ENCODE measurements at places on chromosomes 5 and 9. TPM values are rescaled to one million over a fixed set of nuclear protein-coding genes. Genes with fewer than 3 reads are reported as not detected.
A peak's percentile ranks its signal among the peaks of the same experiment; 100 is the strongest.

- H3K27ac ChIP-seq, result peak overlapping the region; percentile 11
- no peaks in the 10 kb centered on the region for H3K27me3 ChIP-seq
- no peaks in the 10 kb centered on the region for H3K4me1 ChIP-seq
- no peaks in the 10 kb centered on the region for H3K36me3 ChIP-seq
Observed at GRCh38 chr9:131217331-131218031, 58.8 kb downstream of the FAM78A start.

- no peak overlapping the region for H3K27ac ChIP-seq
- H3K27me3 ChIP-seq, result no peaks in the 10 kb centered on the region
- no peaks in the 10 kb centered on the region for H3K4me1 ChIP-seq
- no peak for DNase-seq
- H3K4me3 ChIP-seq, result no peak overlapping the region
- no peaks in the 10 kb centered on the region for H3K36me3 ChIP-seq
Observed at GRCh38 chr9:126480813-126481212, 132.9 kb upstream of the LMX1B start.

- no peak overlapping the region for H3K27ac ChIP-seq
- no peaks in the 10 kb centered on the region for H3K4me1 ChIP-seq
- H3K4me3 ChIP-seq, result no peak overlapping the region
- no peaks in the 10 kb centered on the region for H3K27me3 ChIP-seq
Observed at GRCh38 chr5:91787718-91788117, 404.6 kb upstream of the ARRDC3 start.

- no peak for DNase-seq
- H3K27ac ChIP-seq, result no peak overlapping the region
- H3K4me3 ChIP-seq, result no peak overlapping the region
- H3K27me3 ChIP-seq, result no peaks in the 10 kb centered on the region
- no peaks in the 10 kb centered on the region for H3K36me3 ChIP-seq
- H3K4me1 ChIP-seq, result no peaks in the 10 kb centered on the region
Observed at GRCh38 chr9:37218800-37219425, 98.5 kb downstream of the ZCCHC7 start.

- H3K4me3 ChIP-seq, result no peak overlapping the region
- H3K4me1 ChIP-seq, result no peaks in the 10 kb centered on the region
- no peaks in the 10 kb centered on the region for H3K27me3 ChIP-seq
Observed at GRCh38 chr5:107636555-107636954, 34.2 kb downstream of the EFNA5 start.

- no peaks in the 10 kb centered on the region for H3K27me3 ChIP-seq
- H3K4me1 ChIP-seq, result no peaks in the 10 kb centered on the region
- H3K4me3 ChIP-seq, result no peak overlapping the region
- no peaks in the 10 kb centered on the region for H3K36me3 ChIP-seq
- no peak overlapping the region for H3K27ac ChIP-seq
Observed at GRCh38 chr5:115888027-115888426, 46.3 kb downstream of the AP3S1 start.

DNA sequence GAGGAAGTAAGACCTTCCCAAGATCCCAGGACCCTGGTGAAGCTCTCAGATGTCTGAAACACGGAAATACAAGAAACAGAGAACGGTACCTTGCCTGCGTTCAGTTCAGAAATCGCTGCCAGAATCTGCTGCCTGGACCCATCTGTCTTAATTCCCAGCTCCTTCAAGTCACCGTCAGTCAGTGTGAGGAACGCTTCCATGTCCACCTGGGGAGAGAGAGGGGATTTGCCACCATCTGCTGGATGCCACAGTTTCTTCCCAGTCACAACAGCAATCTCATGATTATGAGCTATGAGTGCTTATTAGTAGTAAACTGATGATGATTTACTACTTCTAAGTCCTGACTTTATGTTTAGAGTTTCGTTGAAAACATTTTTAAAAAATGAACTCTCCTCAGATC lies 36.7 kb upstream of the GABBR2 start:
- H3K4me3 ChIP-seq, result no peak overlapping the region
- no peak for DNase-seq
- no peak overlapping the region for H3K27ac ChIP-seq

Gene CRB2
- not detected for total RNA-seq

Gene SLC27A4
- 30.4 TPM for total RNA-seq

Gene OR13C4
- not detected for total RNA-seq

Gene IL13
- total RNA-seq, result not detected

Gene LTC4S
- total RNA-seq, result 6.0 TPM

Gene ZFP2
- 2.1 TPM for total RNA-seq

Gene CDX1
- total RNA-seq, result not detected

Data from gastrocnemius medialis (tissue), 4 donors.